HCT116 (cell line): ENCODE measurements at places on chromosomes 11 and 22.

GRCh38 chr22:26681395-26681821 lies 24.0 kb downstream of the MIAT start:
- no peak for DNase-seq

DNA sequence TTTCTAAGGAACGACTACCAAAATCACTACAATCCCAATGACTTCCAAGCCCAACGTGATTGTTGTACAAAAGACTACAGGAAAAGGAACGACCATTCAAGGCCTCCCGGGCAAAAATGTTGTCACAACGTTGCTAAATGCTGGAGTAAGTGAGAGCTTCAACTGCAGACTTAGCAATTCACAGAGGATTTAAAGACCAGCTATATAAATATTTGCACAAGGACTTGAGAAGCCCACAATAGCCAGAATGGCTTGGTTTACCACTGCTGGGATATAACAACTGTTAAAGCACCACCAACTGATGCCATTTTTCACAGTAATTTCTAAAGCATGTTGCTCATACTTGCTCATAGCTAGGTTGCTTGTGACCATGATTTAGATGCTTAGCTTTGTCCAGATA lies 78.3 kb downstream of the EMSY start:
- no peak for DNase-seq

DNA sequence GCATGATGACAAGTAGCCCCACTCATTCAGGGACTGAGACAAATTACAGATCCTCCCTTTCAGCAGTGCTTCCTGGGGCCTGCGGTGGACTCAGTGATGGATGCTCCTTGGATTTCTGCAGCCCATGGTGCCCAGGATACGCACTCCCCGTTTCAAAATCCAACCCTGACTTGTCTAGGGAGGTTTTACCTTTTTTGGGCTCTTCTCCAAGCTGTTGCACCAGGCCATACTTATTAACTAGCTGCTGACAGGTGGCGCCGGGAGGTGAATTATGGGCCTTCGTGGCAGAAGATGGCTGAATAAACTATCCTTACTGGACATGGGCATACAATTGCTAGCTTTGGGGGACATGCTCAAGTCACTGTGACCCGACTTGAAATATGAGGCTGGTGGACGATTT lies 324.3 kb upstream of the SYN3 start:
- DNase-seq, result no peak

DNA sequence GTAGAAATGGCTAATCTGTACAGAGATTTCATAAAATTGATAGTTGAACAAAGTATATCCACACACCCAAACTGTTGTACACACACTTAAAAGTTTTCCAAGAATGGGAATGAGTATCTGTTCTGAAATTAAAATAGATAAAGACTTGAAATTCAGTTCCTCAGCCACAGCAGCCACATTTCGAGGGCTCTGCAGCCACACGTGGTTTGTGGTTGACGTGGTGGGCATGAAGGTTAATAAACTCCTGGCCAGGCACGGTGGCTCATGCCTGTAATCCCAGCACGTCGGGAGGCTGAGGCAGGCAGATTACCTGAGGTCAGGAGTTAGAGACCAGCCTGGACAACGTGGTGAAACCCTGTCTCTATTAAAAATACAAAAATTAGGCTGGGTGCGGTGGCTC lies 24.0 kb downstream of the TPST2 start:
- no peak for DNase-seq

- peak; percentile 7 for DNase-seq
Measured at GRCh38 chr11:123519055-123519796, 89.2 kb downstream of the GRAMD1B start.

- DNase-seq, result no peak
Measured at GRCh38 chr11:57421805-57422204, 5.1 kb downstream of the SLC43A3 start.

DNA sequence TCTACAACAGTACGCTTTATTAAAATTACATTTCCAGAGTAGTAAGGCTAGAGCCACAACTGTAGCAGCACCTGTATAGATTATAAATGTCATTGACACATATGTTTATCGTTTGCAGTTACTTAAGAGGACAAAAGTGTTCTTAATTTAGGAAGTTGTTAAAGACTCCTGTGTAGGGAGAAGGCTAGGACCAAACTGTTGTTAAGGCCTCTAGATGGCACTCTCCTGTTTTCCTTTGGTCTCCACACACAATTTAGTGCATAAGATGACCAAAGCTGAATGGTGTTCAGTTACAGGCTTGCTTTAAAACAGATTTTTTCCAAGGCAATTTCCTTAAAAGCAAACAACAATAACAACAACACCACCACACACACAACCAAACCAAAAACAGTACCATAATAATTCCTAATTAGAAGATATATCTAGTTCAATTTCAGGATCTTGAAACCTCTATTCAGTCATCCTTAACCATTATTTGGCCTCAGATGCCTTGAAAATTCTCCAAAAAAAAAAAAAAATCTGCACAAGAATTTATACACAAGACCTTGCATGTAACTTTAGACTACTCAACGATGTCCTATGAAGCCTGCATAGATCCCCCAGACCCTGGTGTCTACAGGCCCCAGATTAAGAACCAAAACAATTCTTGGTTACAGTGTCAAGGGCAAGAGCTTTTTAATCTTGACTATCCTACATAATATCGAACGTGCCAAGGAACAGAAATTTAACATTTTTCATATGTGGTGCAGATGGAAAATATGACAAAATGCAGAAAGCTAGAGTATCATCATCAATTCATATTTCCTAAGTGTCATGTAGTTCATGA lies 42.6 kb upstream of the APOA1 start:
- peak; percentile 51 for DNase-seq

GRCh38 chr11:119108146-119108856 lies 1.2 kb downstream of the C2CD2L start:
- DNase-seq, result no peak

- DNase-seq, result no peak
Measured at GRCh38 chr11:104817973-104818372, 80.3 kb downstream of the CASP12 start.

DNA sequence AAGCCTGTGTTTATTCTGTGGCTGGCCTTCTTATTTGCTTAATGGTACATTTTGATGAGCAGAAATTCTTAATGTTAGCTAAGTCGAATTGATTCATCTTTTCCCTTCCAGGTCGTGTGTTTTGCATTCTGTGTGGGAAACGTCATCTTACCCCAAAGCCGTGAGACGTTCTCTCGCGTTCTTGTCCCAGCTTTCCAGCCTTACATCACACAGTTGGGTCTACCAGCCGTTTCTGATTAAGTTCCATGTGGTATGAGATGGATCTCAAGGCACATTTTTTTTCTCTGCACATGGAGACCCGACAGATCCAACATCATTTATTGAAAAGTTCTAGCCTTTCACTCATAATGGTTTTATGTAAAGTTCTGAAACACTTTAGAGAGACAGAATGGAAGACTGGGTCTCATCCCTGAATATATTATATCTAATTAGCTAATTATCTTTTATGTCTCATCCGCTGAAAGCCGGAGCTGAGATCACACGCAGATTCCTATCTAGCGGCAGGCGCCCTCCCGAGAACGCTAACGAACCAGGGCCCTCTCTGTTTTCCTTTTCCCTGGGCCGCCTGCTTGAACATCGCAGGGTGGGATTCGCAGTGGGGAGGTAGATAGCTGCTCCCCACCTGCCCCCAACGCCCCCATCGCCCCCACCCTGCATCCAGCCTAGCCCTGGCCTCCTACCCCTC lies 1162.2 kb downstream of the BRD1 start:
- DNase-seq, result no peak

DNA sequence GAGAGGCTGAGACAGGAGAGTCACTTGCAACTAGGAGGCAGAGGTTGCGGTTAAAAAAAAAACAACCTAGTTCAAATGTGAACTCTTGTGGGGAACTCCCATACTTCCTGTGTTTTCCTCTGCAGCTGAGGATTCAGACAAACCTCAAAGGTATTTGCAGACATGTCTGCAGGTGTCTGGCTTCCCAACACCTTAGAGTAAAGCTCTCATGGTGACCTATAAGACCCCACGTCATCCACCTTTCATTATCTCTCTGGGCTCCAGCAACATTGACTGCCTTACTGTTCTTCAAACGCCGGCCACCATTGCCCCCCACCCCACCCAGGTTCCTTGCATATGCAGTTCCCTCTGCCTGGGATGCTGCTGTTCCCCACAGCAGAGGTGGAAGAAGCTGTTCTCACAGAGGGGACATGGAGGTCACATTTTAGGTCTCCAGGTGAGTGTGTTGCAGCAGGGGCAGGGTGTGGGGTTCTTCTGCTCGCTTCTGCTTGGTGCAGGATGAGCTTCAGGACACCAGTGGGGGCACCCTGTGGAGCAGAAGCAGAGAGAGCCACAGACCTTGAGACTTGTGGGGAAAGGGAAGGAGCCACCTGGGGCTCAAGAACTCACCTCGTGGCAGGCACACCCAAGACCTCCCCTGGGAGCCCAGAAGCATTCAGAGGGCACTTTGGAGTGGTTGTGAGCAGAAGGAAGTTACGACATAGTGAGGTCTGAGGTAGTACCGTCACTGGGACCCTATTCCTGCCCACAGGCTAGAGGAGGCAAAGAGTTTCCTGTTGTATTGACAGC lies 203.2 kb downstream of the CSNK2A3 start:
- no peak for DNase-seq

DNA sequence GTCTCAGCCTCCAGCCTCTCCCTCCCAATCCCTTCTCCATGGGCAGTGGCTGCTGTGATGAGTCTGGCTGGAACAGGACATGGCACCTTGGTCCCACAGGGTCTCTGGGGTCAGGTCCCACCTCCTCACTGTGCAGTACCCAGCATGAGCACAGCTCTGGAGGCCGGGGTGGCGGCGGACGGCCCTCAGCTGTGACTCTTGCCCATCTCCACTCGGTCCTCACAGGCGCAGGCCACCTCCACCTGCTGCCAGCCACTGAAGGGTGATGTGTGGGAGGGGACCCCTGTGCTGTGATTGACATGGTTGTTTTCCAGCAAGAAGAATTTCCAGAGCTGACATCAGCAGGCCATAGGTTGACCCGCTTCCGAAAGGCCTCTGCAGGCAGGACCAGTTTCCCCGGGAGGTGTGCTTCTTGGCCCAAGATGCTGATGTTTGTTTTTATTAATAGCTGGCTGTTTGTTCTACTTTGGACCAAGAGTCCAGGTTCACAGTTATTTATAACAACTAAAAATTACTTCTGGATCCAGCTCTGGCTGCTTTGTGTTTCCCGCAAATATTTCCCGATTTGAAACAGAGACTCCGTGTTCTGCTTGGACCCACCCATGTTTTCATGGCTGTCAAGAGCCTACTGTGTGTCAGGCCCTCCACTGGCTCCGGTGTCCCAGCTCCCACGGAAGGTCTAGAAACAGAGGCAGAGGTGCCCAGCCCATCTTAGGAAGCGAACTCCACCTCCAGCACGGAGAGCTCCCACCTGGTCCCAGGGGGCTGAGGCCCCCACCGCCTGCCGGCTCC lies 45.7 kb downstream of the SCUBE1 start:
- DNase-seq, result no peak

GRCh38 chr11:120622189-120622875 lies 110.8 kb downstream of the GRIK4 start:
- DNase-seq, result no peak

- DNase-seq, result no peak
Measured at GRCh38 chr11:111674941-111675340, 72.7 kb downstream of the SIK2 start.

GRCh38 chr22:26045051-26045450 lies 124.2 kb upstream of the SEZ6L start:
- DNase-seq, result no peak

DNA sequence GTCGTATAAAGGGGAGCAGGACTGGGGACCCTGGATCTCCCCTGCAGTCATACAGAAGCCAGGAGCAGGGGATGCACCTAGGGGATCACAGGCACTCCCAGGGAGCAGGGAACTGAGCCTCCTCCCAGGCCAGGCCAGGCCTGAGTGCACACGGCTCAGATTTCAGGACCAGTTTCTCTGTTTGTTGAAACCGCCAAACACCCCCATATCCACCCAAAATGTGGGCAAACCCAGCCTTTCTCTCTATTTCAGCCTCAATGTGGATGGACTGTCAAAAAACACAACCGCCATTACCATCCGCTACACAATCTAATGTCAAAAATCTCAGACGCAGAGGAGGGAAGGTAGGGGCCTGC lies 17.5 kb downstream of the MN1 start:
- DNase-seq, result no peak

DNA sequence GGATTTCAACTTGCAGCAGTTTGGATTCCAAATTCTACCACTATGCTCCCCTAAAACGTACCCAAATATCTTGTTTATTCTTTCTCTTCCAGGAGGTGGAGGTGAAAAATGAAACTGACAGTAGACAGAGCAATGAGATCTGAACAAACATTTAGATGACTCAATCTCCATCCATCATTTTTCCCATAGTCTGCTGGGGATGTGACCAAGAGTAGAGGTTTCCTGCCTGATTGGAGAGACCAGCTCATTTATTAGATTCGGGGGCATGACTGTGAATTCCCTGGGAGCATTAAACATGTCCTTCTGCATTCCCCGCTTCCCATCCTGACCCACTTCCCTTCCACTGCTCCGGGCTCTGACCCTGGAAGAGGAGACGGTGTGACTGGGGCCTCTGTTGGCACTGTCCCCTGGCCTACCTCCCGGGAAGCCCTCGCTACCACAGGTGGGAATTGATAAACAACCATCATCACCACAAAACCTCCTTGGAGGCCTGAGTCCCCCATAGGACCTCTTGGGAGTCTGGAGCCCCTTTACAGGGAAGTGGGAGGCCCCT lies 20.3 kb downstream of the DKK3 start:
- no peak for DNase-seq

GRCh38 chr11:69920345-69921127 lies 101.3 kb upstream of the FGF3 start:
- DNase-seq, result no peak
